ENCODE measurements at places on chromosomes 5 and 9. TPM values are rescaled to one million over a fixed set of nuclear protein-coding genes. Genes with fewer than 3 reads are reported as not detected.

- no peak for DNase-seq
- H3K36me3 ChIP-seq, result no peaks in the 10 kb centered on the region
- H3K27me3 ChIP-seq, result no peaks in the 10 kb centered on the region
- H3K4me3 ChIP-seq, result no peak overlapping the region
- H3K4me1 ChIP-seq, result no peaks in the 10 kb centered on the region
These were observed 24.2 kb upstream of the CKMT2 start for GRCh38 chr5:81208904-81209303.

GRCh38 chr5:130337179-130337888 is 433.1 kb downstream of the CHSY3 start:
- no peak overlapping the region for H3K4me3 ChIP-seq
- H3K27me3 ChIP-seq, result no peaks in the 10 kb centered on the region
- H3K36me3 ChIP-seq, result no peaks in the 10 kb centered on the region
- no peak overlapping the region for H3K27ac ChIP-seq
- no peak for DNase-seq
- H3K4me1 ChIP-seq, result no peaks in the 10 kb centered on the region

The IL5 gene
- not detected for total RNA-seq

The ZNF454 gene
- total RNA-seq, result 4.2 TPM

The C5orf52 gene
- total RNA-seq, result not detected

GRCh38 chr5:22023784-22024183 is 829.4 kb downstream of the CDH12 start:
- no peaks in the 10 kb centered on the region for H3K27me3 ChIP-seq
- no peak for DNase-seq
- H3K4me3 ChIP-seq, result no peak overlapping the region
- no peak overlapping the region for H3K27ac ChIP-seq
- no peaks in the 10 kb centered on the region for H3K36me3 ChIP-seq
- no peaks in the 10 kb centered on the region for H3K4me1 ChIP-seq

DNA sequence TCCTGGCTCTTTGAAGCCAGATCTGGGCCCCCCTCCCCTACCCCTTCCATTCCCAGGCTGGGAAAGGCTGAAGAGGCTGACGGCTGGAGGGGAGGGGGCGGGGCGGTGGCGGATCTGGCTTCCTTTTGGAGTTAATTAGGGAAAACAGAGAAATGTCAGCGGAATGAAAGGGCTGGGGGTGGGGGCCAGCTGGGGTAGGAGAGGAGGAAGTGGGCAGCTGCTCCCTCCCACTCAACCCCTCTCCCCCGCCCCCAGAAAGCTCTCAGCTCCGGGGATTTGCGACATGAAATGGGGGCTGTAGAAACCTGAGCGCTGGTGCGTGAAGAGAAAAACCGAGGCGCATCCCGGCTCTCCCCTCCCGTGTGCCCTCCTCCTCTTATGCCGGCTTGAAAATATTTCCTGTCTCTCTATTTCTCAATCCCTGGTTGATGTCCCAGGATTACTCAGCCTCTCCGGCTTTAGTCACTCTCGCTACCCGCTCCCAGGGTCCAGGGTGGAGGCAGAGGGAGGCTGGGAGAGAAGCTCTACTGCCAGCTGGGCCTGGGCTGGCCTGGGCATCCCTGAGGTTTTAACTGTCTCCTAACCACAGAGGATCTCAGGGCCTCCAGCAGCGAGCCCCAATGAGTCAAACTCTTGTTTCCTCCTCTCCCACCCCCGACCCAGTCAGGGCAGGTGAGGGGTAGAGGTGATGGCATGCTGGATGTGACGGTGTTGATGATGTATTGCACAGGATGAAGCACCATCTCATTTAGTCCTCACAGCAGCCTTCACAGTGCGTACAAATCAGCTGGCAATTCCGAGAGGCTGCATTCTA is 20.1 kb downstream of the PCDHGC5 start:
- no peaks in the 10 kb centered on the region for H3K27me3 ChIP-seq
- H3K36me3 ChIP-seq, result peaks cover 5% of the 10 kb centered on the region
- peak overlapping the region; percentile 49 for H3K27ac ChIP-seq
- no peak overlapping the region for H3K4me3 ChIP-seq

The LTC4S gene
- 30.6 TPM for total RNA-seq

DNA sequence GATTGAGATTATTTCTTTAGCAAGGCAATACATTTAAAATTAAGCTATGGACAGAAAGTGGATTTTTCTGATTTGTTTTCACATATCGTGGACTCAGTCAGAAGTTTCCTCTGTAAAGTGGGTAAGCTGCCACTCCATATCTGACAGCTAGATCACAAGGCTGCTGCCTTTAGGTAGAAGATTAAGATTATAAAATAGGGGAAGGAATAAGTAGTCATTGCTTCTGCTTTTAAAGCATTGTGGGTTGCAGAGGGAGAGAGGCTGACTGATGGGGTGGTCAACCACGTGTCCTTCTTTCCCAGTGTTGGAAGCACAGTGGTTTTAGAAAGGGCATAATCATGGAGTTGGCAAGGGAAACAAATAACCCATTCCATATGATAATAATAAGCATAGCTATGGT is 74.3 kb upstream of the MOCS2 start:
- no peak overlapping the region for H3K27ac ChIP-seq
- H3K4me1 ChIP-seq, result no peaks in the 10 kb centered on the region
- no peak for DNase-seq
- no peaks in the 10 kb centered on the region for H3K36me3 ChIP-seq
- no peaks in the 10 kb centered on the region for H3K27me3 ChIP-seq

The KIAA1958 gene
- 15.3 TPM for total RNA-seq

DNA sequence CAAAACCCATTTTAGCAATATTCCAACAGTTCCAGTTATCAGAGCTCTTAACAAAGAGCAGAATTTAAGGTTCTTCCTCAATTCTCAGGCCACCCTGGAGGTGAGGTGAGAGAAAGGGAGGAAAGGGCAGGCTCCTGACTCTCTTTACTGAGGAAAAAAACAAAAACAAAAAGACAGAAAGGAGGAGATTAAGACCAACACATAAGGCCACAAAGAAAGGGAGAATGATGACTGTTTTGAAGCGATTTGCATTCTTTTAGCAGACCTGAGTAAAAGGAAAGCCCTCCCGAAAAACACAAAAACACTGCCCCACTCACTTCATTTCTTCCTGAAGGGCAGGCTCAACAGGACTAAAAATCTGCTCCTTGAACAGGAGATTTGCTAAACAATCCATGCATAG is 300.5 kb downstream of the ARL15 start:
- no peak for DNase-seq
- no peaks in the 10 kb centered on the region for H3K27me3 ChIP-seq
- H3K27ac ChIP-seq, result no peak overlapping the region
- no peak overlapping the region for H3K4me3 ChIP-seq
- H3K36me3 ChIP-seq, result no peaks in the 10 kb centered on the region
